ENCODE measurements at places on chromosomes 1 and 21.
A peak's percentile ranks its signal among the peaks of the same experiment; 100 is the strongest.

GRCh38 chr1:224076407-224076806, 37.5 kb upstream of the FBXO28 start:
- DNase-seq: no peak

DNA sequence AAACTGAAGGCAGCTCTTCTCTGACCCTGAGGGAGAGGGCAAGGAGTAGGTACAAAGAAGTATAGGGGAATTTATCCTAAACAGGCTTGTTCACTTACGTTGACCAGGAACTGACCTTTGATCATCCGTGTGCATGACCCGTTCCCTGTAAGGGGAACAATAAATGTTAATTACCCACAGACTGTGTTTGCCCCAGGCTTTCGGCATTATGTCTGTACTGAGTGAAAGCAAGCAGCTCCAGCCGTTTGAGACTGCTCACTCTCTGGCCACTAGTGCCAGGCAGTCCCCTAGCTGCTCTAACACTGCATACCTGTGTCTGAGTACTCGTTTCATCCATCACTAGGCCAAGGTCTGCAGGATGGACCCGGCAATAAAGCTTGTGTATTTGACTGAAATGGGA, 1365.3 kb downstream of the NCAM2 start:
- DNase-seq: no peak

- DNase-seq: no peak
Measured at GRCh38 chr1:237235091-237235490, 193.1 kb downstream of the RYR2 start.

GRCh38 chr1:90964444-90965035, 57.3 kb downstream of the ZNF644 start:
- no peak for DNase-seq

DNA sequence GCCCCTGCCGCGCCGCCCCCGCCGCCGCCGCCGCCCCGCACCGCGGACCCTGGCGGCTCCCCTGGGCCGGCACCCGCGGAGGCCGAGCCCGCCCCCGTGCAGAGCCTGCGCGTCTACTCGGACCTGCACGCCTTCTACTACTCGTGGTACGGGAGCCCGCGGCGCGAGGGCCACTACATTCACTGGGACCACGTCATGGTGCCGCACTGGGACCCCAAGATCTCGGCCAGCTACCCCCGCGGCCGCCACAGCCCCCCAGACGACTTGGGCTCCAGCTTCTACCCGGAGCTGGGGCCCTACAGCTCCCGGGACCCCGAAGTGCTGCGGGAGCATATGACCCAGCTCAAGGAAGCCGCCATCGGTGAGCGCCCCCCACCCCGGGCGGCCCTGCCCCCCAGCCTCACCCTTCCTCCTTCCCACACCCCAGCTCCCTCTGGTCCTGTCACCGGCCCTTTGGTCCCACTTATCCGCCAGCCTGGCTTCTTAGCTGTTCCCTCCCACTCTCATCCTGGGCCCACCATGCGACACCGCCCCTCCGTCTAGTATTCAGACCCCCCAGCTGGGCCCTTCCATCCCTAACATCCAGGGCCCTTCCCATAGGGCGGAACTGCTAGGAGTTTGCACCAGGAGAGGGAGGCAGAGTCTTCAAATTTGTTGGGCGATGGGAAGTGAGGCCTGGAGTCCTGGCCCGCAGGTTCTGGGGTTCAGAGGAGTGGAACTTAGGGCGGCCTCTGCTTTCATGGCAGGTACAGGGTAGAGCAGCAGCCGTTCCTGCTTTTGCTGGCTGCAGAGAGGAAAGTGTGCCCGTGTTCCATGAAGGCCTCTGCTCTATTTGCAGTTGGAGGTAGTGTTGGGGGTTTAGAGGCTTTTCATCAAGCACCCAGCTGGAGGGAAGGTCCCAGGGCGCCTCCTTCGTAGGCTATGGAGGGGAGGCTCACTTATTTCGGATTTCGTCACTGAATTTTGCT, 1.0 kb downstream of the MANEAL start:
- DNase-seq: no peak

- peak; percentile 9 for DNase-seq
Measured at GRCh38 chr1:151282883-151283725, 1.0 kb downstream of the ZNF687 start.

GRCh38 chr1:233361876-233362275, 34.4 kb downstream of the MAP3K21 start:
- DNase-seq: no peak

- DNase-seq: no peak
Measured at GRCh38 chr1:155977690-155978324, 540 bp downstream of the ARHGEF2 start.

- DNase-seq: no peak
Measured at GRCh38 chr1:19809044-19809750, 5.9 kb downstream of the RNF186 start.

DNA sequence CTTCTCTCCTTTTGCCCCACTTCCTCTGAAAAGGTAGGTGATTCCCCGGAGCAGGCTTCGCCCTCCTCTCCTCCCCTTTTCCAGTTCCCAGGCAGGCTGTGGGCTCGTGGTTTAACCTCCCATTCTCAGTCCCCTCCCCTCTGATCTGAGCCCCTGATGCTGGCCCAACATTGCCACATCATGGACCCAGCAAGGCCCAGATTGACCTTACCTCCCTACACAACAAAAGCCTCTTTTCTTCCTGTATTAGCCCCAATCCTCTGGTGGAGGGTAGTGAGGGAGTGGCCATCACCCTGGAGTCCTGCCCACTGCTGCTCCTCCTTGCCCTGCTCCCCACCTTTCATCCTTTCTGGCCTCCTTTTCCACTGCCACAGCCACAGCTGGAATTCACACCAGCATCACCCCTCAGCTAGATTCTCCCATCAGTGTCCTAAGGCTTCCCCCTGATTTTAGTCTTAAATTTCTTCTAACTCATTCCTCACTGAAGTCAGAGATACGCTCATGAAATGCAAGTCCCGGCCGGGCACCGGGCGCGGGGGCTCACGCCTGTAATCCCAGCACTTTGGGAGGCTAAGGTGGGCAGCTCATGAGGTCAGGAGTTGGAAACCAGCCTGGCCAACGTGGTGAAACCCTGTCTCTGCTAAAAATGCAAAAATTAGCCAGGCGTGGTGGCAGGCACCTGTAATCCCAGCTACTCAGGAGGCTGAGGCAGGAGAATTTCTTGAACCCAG, 7.0 kb upstream of the ZBTB48 start:
- no peak for DNase-seq

- no peak for DNase-seq
Measured at GRCh38 chr1:3536420-3537195, 74.7 kb downstream of the MEGF6 start.

DNA sequence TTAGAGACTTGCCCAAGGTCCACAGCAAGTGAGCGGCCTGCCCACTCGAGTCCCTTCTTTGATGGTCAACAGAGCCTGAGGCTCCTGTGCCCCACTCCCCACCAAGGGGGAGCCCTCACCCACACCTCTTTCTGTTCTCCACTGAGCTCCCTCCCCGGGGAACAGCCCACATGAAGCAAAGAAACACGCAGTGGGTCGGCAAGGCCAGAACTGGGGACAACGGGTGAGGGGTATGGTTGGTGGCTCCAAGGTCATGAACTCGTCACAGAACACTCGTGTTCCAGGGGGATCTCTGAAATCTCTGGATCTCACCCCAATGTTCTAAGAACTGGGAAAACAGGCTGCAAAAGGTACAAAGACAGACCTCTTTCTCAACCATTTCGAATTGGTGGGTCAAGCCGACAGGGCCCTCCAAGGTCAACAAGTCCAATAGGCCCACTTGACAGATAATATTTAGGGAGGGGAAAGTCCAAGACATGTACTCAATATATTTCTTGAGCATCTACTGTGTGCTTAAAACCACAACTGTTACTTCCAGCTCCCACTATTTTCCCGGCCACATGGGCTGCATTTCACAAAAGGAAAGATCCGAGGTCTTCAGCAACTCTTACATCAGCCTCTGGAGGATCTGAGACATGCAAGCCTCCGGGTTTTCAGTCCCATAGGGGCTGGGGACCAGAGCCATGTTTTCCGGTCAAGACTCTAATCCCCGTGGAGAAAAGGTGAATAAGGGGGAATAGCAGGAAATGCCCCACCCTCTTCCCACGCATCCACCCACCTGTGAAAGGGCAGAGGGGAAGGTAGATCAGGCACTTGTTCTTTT, 1.1 kb upstream of the RAP1GAP start:
- DNase-seq: no peak

- DNase-seq: no peak
Measured at GRCh38 chr1:15696956-15697521, 12.9 kb downstream of the PLEKHM2 start.

- no peak for DNase-seq
Measured at GRCh38 chr1:181506563-181507353, 23.4 kb downstream of the CACNA1E start.

GRCh38 chr1:37240897-37241296, 206.6 kb upstream of the GRIK3 start:
- no peak for DNase-seq

Data from T follicular helper cell (primary cell).